ENCODE measurements at places on chromosomes 3 and 15.

DNA sequence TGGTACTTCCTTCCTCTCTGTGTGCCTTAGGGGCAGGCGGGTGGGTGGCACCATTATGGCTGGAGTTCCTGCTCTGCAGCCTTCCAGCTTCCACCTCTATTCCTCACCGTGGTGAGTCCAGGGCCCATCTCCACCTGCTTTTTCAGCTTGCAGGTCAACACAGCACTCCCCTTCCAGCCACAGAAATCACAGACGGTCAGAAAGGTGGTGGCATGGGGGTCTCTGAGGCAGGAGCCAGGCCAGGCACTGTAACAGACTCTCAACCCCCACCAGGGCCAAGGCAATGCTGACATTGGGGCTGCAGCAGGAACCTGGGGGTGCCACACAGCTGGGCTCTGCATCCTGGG, 16.6 kb downstream of the KLF15 start:
- no peak for DNase-seq

DNA sequence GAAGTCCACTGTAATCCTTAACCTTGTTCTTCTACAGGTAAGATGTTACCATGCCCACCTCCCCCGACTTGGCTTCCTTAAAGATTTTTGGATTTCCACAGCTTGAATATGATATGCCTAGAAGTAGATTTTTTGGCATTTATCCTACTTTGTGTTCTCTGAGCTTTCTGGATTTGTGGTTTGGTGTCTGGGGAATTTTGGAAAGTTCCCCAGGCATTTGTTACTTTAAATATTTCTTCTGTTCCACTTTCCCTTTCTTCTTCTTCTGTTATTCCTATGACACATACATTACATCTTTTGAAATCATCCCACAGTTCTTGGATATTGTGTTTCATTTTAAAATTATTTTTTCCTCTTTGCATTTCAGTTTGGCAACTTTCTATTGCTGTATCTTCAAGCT, 122.1 kb upstream of the TMEM108 start:
- DNase-seq, result no peak

DNA sequence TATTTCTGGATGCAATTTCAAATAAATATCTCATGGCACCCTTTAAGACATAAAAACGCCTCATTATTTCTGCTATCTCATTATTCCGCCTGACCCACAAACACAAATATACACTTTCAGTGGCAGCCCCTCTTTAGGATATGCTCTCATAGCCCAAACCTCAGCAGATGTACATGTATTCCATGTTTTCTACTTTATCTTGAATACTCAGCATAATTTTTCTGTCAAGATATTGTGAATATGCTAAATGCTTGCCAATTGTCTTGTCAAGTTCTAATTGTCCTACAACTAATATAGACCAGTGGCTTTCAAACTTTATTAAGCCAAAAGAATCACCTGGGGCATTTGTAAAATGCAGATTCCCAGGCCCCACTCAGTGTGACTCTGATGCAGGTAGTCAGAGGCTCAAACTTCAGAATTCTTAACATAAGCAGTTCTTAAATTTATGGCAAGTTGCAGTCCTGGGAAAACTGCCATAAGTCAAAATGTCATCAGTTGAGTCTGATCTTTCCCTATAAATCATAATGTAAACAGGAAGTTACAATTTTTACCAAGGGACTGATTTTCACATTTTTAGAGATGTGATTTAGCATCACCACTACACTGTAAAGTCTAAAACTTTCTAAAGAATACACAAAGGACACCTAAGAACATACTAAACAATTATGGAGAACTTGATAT, 135.1 kb downstream of the TBL1XR1 start:
- no peak for DNase-seq

GRCh38 chr3:150984066-150984465, 11.5 kb upstream of the CLRN1 start:
- no peak for DNase-seq

DNA sequence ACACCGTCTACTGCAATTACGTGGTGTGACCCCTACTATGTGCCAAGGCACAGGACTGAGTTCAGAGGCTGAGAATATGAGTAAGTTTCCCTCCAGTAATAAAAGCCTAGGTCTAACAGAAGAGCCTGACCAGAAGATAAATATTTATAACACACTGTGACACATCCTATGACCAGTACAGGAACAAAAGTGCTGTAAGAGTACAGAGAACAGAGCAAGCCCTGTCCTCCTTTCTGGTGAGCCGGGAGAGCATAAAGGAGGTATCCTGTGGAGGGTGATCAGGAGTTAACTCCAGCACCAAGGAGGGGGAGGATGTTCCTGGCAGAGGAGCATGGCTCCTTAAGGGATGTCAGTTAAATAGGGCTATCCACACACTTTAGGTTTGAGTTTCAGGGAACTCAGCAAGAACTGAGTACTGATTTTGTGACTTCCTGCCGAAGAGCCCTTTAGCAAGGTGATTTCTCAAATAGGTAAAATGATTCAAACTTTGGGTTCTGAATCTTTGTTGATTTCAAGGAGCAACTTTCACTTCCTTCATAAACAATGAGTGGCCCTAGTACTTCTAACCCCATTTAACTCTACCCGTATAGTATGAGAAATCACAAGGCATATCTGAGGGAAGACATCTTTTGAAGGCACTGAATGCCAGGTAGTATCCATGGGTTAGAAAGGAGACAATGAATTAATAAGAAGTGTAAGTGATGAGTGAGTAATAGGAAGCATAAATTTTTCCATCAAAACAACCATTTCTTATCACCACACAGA, 198.0 kb downstream of the THRB start:
- DNase-seq, result no peak

- DNase-seq, result no peak
These were observed 1086.8 kb upstream of the CFAP20DC start for GRCh38 chr3:60136601-60137000.

DNA sequence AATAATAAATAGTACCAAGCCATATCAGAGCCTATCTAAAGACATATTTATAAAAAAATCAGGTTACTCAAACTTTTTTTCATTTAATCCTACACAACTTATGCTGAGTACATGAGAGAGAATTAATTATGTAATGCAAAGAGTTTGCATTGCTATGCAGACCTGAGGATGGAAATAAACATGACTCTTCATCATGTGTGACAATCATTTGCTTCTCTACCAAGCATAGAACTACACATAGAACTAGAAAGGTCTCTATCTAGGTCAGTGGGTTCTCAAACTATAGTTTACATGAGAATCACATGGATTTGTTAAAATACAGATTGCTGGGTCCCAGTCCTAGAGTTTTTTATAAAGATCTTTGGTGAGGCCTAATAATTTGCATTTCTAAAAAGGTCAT, 86.8 kb downstream of the GBE1 start:
- no peak for DNase-seq

GRCh38 chr3:4501437-4501836, 8.3 kb downstream of the ITPR1 start:
- no peak for DNase-seq

DNA sequence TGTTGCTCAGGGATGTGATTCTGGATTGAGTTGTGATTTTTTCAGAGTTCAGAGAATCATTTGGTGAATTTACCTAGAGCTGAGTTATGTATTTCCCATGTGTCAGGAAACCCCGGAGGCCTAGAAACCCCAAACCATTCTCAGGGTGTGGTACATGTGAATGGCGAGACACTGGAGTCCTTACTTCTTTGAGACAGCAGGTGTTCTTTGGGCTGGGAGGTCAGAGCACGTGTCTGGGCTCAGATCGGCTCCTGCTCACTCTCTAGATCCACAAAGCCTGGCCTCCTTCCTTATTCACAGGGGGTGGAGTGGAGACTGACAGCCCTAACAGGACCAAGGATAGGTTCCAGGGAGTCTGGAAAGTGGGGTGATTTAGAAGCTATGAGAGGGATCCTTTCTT, 145.8 kb downstream of the CHDH start:
- no peak for DNase-seq

GRCh38 chr3:137869022-137869421, 104.9 kb downstream of the SOX14 start:
- DNase-seq, result no peak

DNA sequence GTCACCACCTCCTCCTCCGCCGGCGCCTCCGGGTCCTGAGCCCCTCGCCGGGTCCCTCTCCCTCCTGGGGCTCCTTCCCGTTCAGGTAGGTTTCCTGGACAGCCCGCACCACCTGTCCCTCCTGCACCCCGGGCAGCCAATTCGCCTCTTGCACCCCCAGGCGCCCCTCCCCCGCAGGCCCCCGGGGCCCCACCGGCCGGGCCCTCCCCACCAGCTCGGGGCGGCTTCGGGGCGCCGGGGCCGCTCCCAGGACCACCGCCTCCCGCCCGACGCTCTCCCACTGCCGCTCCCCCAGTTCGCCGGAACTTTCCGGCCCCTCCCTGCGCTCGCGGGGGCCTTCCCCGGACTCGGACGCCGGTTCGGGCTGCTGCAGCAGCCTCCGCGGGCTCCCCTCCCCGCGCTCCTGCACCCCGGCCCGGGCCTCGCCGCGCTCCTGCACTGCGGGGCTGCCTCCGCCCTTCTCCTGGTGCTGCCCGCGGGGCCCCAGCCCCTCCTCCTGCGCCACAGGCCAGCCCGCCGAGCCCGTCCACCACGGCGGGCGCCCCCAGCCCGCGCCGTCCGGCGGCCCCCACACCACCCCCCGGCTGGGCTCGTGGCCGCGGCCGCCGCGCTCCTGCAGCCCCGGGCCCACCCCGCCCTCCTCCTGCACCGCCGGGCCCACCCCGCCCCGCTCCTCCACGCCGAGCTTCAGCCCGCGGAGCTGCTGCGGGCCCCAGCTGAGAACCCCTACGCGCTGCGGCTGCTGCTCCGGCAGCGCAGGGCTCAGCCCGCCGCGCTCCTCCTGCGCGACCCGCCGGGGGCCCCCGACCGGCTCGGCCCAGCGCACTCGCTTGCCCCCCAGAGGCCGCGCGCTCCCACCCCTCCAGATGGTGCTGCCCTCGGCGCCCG, 587 bp upstream of the TNK2 start:
- DNase-seq, result no peak

DNA sequence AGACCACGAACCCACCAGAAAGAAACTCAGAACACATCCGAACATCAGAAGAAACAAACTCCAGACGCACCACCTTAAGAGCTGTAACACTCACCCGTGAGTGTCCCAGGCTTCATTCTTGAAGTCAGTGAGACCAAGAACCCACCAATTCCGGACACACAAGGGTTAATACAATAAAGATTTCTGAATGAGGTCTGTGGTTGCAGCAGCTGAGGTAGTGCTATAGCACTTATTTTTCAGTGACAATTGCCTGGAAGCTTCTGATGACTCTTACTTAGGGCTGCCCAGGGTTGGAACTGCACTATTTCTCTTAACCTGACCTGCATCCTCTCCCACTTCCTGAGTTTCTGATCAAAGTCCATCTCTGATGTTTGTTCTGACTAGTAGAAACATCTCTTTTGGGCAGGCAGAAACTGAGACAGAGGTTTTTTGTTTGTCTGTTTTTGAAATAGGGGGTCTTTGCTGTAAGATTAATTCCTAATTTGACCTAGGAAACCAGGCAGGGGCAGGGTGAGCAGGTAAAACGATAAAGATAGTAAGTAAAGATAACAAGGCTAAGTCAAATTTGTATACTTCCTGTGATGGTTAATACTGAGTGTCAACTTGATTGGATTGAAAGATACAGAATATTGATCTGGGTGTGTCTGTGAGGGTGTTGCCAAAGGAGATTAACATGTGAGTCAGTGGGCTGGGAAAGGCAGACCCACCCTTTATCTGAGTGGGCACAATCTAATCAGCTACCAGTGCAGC, 169.1 kb downstream of the GAP43 start:
- DNase-seq, result peak; percentile 34

GRCh38 chr3:4207672-4208071, 95.5 kb upstream of the SETMAR start:
- DNase-seq, result no peak

DNA sequence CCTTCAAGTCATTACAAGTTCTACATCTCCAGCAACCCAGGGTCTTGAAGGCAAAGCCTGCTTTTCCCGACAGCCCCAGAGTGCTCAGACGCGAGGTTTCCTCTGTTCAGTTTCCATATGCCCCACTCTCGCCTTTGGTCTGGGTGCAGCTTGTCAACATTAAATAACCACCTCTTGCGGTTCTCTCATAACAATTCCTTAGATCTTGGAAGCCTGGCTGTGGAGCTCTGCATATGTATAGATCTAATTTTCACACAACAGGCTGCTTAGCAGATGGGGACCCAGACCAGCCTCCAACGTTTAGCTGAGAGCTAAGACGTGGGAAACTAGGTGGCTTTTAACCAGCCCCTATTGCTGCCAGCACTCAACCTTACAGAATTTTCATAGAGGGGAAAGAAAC, 295.5 kb downstream of the RPLP1 start:
- DNase-seq, result no peak

DNA sequence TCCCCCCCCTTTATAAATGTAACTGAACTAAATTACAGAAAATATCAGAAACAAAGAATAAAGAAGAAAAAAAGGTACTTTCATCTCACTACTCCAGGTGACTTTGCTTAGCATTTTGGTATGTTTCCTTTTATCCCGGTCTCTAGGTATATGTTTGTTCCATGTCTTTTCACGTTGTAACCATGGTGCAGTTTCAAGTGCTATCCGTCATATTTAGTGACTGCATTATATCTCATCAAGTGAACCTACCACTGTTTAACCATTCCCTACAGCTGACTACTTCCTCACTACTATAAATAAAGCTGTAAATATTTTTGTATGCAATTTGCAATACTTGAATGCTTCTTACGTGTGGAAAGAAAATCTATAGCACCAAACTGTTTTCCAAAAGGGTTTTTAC, 2.2 kb downstream of the BTBD1 start:
- no peak for DNase-seq

DNA sequence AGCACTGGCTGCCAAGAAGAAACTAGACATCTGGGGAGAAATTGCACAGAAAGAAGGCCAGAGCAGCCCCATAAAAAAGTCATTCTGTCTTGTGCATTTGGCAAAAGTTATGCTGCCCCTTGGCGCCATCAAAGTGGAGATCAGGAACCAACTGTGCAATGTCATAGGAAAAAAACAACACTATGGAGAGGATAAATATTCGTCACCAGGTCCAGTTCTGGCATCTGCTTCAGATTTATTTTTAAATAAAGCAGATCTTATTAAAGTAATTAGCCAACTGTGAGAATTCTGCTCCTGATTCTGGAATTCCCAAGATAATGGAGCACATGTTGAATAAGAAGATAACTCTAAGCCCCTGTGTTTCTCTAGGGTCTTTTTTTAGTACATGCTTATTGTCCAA, 500.0 kb upstream of the IL12A start:
- DNase-seq, result no peak

DNA sequence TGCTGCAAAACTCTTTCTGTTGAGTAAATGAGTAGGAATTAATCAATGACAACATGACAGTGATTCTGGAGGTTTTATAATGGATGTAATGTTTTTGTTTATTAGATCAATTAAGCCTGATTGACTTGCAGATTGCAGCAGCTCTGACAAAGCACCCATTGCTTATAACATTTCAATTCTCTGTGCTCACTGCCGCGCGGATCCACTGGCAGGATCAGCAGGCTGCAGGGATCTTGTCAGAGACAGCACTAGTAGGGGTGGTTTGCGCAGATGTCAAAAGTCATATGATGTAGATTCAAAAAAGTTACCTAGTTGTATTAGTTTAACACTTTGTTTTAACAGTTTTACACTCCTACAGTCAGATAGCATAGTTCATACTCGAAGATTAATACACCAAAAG, 93.4 kb downstream of the MBNL1 start:
- no peak for DNase-seq

GRCh38 chr3:40677321-40677720, 152.6 kb downstream of the ZNF621 start:
- no peak for DNase-seq

GRCh38 chr3:97579365-97579764, 185.2 kb upstream of the ARL6 start:
- no peak for DNase-seq

Data from T-helper 2 cell treated with Interferon-gamma antibody and Interleukin-4, amounts not matched to agents 5 μg/mL and 100 μg/mL, for 36 hours (primary cell).